ENCODE measurements at places on chromosomes 13 and 19.

GRCh38 chr19:1220477-1220930 is 14.9 kb downstream of the STK11 start:
- DNase-seq = no peak

DNA sequence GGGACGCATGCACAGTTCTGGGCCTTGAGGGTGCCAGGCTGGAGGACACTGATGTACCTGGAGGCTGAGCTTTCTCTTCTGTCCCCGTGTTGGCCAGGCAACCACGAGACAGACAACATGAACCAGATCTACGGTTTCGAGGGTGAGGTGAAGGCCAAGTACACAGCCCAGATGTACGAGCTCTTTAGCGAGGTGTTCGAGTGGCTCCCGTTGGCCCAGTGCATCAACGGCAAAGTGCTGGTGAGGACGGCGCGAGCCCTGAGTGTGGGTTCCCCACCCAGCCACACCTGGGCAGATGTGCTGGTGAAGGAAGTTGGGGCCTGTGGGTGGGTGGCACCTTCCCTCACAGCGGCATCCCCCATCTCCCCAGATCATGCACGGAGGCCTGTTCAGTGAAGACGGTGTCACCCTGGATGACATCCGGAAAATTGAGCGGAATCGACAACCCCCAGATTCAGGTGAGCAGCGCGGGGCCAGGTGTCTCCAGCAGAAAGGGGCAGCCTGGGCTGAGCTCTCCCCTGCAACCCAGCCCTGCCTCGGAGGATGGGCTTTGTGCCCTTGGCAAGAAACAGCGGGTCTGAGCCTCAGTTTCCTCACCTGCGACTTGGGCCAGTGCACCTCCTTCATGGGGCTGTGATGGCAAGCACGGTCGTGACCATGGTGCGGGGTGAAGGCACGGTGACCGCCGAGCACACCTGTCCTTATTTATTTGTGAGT is 26.2 kb downstream of the CCDC8 start:
- no peak for DNase-seq

- no peak for DNase-seq
Measured at GRCh38 chr13:21997726-21998125, 326.9 kb downstream of the FGF9 start.

DNA sequence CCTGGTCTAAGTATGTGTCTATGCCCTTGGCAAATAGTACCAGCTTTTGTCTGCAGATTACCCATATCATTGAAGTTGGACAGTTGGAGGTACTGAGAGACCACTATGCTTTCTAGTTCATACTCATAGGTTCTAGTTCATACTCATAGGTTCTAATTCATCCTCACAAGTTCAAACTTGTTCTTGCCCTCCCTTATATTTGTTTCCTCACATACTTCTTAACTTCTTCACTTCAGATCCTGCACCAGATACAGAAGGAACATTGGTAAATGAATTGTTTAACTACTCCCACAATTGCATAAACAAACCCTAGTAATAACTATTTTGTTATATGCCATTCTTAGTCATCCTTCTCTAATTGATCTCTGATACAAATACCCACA is 172.2 kb downstream of the SLITRK1 start:
- DNase-seq = no peak

GRCh38 chr19:34707661-34708060 is 26.4 kb upstream of the ZNF181 start:
- DNase-seq = no peak

GRCh38 chr19:44588771-44589112 is 24.6 kb upstream of the IGSF23 start:
- DNase-seq = no peak

- DNase-seq = no peak
Measured at GRCh38 chr13:79079351-79079839, 326.7 kb downstream of the RBM26 start.

DNA sequence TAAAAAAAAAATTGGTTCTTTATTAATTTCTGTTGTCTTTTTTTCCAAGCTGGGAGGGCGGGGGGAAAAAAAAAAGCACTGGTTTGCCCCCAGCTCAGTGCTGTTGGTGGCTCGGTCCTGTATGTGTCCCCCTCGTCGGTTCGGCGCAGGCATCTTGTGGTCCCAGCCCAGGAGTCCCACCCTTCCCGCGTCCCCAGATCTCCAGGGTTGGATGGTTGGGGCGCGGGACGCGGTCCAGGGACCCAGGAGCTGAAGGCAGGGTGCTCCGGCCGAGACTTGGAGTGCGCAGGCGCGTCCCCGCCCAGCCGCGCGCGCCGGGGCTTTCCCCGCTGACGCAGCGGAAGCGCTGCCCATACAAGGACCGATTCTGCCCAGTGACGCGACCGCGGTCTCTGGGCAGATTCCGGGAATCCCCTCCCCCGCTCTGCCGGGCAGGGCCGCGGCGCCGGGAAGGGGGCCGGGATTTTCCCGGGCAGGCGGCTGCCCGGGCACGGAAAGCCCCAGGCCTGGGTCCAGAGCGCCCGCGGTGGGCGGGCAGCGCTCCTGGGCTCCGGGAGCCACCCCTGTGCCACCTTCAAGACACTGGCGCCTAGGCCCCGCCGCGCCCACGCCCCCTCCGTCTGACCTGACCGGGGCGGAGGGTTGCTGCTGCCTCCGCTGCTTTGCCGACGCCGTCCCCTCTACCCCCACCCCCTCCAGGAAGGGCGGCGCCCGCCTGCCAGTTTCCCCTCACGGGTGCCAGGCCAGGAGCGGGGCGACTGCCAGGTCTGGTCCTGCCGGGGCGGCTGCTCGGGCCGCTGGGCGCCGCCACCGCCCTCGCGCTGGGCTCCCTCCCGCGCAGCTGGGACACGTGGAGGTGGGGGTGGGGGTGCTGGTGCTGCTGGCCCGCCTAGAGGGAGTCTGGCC is 2.3 kb downstream of the JUNB start:
- DNase-seq = peak; percentile 89

- DNase-seq = no peak
Measured at GRCh38 chr13:38308736-38309135, 40.9 kb upstream of the UFM1 start.

GRCh38 chr13:74710006-74710405 is 575.8 kb upstream of the KLF12 start:
- DNase-seq = no peak

- DNase-seq = no peak
Measured at GRCh38 chr19:48673436-48674100, 751 bp upstream of the NTN5 start.

- DNase-seq = no peak
Measured at GRCh38 chr19:49502866-49503581, 6.8 kb downstream of the RPS11 start.

DNA sequence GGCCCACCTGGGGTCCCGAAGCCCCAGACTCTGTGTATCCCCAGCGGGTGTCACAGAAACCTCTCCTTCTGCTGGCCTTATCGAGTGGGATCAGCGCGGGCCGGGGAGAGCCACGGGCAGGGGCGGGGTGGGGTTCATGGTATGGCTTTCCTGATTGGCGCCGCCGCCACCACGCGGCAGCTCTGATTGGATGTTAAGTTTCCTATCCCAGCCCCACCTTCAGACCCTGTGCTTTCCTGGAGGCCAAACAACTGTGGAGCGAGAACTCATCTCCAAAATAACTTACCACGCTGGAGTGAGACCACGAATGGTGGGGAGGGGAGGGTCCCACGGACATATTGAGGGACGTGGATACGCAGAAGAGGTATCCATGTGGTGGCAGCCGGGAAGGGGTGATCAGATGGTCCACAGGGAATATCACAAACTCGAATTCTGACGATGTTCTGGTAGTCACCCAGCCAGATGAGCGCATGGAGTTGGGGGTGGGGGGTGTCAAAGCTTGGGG is 1.0 kb upstream of the ICAM5 start:
- DNase-seq = no peak

DNA sequence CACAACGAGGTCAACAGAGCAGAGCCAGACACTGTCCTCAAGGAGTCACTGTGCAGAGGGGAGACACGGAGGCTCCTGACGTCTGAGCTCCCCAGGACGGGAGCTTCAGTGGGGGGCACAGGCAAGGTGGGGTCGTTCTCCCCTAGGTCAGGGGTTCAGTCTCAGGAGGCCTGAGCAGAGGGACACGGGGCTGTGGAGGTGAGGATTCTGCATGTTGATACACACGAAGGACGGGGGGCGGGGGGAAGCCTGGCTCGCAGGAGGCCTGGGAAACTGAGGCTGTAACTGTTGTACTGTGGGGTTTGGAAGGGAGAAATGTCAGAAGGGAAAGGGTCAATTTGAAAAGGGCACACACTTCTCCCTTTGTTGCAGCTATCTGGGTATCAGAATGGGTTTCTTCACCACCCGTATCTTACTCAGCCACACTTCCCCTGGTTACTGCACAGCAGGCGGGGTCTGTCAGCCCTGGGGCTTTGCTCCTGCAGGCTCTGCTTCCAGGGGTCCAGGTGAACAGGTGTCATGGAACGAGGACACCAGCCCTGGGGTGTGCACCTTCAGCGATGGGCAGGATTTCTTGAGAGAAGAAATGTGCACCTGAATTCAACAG is 748 bp upstream of the SIGLEC8 start:
- DNase-seq = no peak

GRCh38 chr19:42290523-42291434 is 11.2 kb upstream of the PRR19 start:
- DNase-seq = no peak

- peak; percentile 69 for DNase-seq
Measured at GRCh38 chr19:44723952-44724319, 24.6 kb upstream of the BCL3 start.

DNA sequence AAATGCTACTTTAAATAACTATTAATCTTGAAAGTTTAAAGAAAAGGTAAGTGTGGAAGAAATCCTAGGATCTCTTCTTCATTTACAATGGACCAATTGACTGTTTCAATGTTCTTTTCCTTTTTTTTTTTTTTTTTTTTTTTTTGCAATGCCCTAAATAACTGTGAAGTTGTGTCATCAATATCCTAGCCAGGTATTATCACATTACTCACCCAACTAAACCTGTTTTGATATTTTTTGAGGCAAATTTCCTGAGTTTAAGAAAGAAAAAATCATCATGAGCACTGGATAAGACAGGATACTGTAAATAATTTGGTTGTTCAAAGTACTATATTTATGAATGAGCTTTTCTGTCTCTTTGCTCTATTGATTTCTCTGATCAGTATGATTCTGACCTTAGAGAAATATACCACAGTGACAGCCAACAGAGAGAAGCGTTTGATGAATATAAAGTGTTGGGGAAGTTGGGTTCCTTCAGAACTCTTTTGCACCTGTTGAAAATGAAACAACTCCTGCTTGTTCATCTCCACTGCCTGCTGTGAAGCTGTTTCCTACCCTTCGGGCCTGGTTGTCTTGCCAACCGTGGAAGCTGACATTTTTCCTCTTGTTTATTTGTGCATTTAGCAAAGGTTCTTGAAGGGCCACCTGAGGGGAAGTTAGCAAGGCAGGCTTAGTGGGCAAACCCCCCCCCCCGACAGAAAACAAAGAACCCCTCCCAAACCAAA is 1220.5 kb upstream of the SLC10A2 start:
- DNase-seq = no peak

DNA sequence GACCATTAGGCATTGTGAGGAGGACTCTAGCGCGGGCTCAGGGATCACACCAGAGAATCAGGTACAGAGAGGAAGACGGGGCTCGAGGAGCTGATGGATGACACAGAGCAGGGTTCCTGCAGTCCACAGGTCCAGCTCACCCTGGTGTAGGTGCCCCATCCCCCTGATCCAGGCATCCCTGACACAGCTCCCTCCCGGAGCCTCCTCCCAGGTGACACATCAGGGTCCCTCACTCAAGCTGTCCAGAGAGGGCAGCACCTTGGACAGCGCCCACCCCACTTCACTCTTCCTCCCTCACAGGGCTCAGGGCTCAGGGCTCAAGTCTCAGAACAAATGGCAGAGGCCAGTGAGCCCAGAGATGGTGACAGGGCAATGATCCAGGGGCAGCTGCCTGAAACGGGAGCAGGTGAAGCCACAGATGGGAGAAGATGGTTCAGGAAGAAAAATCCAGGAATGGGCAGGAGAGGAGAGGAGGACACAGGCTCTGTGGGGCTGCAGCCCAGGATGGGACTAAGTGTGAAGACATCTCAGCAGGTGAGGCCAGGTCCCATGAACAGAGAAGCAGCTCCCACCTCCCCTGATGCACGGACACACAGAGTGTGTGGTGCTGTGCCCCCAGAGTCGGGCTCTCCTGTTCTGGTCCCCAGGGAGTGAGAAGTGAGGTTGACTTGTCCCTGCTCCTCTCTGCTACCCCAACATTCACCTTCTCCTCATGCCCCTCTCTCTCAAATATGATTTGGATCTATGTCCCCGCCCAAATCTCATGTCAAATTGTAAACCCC is 2.8 kb upstream of the CEACAM5 start:
- DNase-seq = no peak

- no peak for DNase-seq
Measured at GRCh38 chr19:4097501-4097900, 26.4 kb downstream of the MAP2K2 start.

DNA sequence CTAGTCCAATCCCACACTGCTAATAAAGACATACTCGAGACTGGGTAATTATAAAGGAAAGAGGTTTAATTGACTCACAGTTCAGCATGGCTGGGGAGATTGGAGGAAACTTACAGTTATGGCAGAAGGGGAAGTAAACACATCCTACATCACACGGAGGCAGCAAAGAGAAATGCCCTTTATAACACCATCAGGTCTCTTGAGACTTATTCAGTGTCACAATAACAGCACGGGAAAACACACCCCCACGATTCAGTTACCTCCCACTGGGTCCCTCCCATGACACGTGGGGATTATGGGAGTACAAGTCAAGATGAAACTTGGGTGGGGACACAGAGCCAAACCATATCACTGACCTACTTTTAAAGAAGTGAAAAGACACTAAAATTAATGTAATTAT is 1130.4 kb upstream of the SLC10A2 start:
- no peak for DNase-seq

DNA sequence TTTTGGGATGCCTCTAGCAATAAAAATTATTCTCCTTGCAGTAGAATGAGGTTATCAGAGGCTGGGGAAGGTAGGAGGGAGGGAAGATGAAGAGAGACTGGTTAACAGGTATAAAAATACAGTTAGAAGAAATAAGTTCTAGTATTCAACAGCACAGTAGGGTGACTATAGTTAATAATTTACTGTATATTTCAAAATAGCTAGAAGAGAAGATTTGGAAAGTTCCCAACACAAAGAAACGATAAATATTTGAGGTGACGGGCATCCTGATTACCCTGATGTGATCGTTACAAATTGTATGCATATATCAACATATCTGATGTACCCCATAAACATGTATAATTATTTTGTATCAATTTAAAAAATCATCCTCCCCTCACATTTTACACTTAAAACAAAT is 93.8 kb downstream of the CDADC1 start:
- no peak for DNase-seq

DNA sequence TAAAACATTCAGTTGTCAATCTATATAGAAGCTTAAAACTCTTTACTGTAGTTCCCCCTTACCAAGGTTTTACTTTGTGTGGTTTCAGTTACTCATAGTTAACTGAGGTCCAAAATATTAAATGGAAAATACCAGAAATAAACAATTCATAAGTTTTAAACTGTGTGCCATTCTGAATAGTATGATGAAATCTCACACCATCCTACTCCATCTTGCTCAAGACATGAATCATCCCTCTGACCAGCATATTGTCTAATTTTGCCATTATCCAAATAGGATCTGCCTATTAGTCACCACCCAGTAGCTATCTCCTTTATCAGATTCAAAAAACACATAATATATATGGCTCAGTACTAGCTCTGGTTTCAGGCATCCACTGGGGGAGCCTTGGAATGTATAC is 22.4 kb downstream of the ZNF571 start:
- DNase-seq = no peak

All from stimulated activated CD4-positive, alpha-beta T cell treated with anti-CD3 and anti-CD28 coated beads, TNF-alpha, amount 100 ng/mL, for 4 hours (primary cell).